ENCODE measurements at places on chromosomes 4 and X.

- no peak for DNase-seq
These were observed 130.0 kb downstream of the AR start for GRCh38 chrX:67673741-67674274.

DNA sequence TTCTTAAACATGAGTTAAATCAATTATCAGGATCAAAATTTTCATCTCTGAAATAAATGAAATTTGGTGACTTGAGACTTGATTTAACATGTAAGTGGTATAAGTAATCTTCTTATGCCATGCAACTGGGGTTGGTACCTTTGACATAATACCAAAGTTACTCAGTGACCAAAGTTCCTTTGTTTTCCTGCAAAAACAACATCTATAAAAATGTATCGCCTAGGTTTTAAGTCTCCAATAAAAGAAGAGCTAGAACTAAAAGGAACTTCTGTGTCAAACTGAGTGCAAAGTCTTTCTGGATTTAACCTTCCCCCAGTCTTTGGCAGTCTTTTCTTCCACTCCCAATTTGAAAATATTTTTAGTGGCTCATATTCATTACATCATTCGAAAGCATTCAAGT lies 27.6 kb downstream of the NAF1 start:
- no peak for DNase-seq

DNA sequence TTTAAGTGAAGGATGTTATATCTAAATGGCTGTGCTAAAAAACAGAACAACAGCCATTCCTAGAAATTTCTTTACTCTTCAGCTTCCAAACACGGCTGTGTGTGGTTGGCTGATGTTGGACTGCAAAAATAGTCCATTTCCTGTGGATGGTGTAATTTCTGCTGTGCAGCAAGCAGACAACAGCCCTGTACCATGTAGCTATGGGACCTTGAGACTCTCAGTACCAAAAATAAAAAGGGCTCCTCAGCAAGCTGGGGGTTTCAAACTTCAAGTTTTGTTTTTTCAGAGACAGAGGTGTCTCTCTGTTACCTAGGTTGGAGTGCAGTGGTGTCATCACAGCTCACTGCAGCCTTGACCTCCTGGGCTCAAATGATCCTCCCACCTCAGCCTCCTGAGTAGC lies 18.1 kb downstream of the CD40LG start:
- DNase-seq, result no peak

GRCh38 chr4:180950377-180950776 lies 1292.8 kb upstream of the TENM3 start:
- DNase-seq, result no peak

DNA sequence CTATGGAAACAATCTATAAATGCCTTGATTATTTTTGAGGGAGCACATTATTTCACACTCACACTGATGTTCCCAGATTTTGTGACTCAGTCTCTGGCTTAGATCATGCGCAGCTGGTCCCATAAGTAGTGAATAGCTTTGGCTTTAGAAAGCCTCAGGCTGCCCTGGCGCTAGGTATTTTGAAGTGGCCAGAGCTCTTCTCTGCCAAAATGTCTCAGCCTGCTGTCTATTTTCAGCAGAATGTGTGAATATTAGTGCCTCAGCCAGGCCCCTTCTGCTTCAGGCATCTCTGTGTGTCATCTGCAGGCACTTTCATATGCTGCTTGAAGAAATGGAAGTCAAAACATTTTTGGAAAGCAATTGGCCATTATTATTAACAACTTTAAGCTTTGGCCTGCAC lies 931.0 kb upstream of the INTU start:
- no peak for DNase-seq

DNA sequence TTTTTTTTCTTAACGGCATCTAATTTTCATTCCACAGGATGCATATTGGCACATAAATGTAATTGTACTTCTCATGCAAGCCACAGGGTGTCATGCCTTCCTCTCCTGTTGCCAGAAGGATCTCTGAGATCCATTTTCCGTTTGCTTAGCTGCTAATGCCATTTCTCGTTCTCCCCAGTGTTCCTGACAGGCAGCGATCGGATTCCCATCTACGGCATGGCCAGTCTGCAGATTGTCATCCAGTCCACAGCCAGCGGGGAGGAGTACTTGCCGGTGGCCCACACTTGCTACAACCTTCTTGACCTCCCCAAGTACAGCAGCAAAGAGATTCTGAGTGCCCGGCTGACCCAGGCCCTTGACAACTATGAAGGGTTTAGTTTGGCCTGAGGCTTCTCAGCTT lies 8.9 kb upstream of the NAP1L5 start:
- no peak for DNase-seq

- no peak for DNase-seq
These were observed 30.9 kb downstream of the RASSF6 start for GRCh38 chr4:73589261-73589847.

- DNase-seq, result no peak
These were observed 2197.7 kb downstream of the ARAP2 start for GRCh38 chr4:34046580-34046979.

GRCh38 chrX:129574214-129574613 lies 34.2 kb downstream of the OCRL start:
- no peak for DNase-seq

DNA sequence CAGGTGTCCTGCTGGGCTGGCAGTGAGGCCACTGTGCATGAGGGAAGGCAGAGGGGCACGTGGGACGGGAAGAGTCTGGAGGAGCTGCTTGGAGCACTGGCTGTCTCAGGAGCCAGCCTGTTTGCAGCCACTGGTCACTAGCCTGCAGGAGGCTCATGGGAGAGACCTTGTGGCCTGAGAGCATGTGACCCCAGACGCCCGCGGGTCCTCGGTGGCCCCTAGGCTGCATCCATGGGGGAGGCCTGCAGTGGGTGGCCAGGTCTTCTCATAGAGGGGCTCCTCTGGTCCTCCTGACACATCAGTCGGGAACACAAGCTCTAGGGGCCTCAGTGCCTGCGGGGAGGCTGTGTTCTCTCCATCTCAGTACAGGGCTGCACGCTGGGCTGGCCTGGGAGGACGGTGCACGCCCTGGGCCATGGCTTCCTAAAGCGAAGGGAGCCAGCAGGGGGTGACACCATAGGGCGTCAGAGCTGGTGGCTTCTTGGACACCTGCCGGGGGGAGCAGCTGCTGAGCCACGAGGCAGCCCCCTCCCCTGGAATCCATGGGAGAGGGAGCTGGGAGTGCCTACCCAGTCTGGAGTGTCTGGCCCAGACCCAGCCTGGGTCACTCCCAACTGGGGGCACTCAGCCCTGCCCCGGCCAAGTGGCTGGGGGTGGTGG lies 12.3 kb downstream of the NAT8L start:
- no peak for DNase-seq

DNA sequence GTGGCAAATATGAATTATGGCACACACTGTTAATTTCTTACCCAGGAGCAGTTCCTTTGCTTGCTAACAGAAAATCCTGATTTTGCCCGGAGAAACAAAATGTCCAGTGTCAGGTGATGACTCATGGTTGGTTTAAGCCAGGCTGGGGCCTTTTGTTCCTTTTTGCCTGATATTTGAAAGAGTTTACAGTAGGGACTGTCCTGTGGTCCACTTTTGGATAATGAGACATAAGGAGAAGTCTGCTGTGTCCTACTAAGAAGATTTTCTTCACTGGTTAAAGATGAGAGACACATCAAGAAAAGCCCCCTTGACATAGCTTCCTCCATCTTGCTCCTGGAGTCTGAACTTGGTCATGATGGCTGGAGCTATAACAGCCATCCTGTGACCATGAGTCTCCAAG lies 12.1 kb upstream of the DRD5 start:
- no peak for DNase-seq

DNA sequence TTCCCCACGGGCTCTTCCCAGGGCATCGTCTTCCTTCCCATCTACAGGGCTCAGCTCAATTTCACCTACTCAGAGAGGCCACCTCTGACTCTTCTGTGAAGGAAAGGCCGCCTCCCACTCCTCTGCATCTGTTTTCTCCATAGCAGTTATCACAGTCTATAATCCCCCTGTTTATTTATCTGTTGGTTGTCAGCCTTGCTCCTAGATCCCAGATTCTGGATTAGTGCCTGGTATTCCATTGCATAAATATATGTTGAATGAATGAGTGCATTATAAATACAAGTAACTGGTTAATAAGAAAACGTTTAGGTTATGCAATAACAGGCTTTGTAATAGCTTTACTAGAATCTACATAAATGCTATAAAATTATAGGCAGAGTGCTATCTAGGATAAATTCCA lies 52.9 kb downstream of the NSG1 start:
- DNase-seq, result no peak
